ENCODE measurements at places on chromosomes 5 and 9.

GRCh38 chr5:154444556-154445421, 1.0 kb upstream of the SAP30L start:
- no peak for DNase-seq

DNA sequence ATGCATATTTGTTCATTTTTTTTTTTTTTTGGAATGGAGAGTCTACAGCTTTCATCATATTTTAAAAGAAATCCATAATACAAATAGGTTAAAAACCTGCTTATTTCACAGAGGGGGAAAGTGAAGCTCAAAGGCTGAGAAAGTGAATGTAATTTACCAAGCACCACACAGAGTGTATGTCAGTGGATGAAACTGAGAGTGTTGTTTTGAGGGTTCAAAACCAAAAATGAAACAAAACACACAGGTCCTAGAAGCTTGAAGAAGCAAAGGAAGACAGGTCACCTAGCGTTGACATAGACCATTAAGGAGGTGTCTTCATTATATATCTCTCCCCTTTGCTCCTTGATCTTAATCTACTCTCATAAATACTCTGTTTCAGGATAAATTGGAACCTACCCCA, 7.5 kb downstream of the NMUR2 start:
- no peak for DNase-seq

DNA sequence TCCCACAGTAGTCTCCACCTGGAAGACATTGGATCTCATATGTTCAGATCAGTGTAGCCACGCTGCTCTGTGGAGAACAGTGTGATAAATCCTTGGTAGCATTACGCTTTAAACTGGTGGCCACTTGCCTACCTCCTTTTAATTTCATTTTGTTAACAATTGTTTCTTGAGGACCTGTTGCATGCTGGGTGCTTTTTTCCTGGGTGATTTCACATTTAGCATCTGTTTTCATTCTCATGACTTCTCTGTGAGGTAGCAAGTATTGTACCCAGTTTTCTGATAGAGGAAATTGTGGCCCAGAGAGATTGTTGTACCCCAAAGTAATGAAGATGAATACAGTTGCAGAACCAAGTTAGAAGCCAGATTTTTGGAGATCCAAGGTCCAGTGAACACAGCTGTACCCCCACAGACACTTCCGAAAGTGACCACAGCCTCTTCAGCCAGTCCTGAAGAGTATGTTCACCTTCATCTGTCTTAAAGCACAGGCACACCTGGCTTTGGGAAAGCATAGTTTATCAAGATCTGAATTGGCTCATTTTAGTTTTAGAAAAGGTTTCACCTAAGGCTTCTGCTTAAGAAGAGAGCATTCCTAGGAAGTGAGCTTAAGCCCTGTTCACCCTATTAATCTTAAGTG, 75.2 kb downstream of the F2RL2 start:
- no peak for DNase-seq

DNA sequence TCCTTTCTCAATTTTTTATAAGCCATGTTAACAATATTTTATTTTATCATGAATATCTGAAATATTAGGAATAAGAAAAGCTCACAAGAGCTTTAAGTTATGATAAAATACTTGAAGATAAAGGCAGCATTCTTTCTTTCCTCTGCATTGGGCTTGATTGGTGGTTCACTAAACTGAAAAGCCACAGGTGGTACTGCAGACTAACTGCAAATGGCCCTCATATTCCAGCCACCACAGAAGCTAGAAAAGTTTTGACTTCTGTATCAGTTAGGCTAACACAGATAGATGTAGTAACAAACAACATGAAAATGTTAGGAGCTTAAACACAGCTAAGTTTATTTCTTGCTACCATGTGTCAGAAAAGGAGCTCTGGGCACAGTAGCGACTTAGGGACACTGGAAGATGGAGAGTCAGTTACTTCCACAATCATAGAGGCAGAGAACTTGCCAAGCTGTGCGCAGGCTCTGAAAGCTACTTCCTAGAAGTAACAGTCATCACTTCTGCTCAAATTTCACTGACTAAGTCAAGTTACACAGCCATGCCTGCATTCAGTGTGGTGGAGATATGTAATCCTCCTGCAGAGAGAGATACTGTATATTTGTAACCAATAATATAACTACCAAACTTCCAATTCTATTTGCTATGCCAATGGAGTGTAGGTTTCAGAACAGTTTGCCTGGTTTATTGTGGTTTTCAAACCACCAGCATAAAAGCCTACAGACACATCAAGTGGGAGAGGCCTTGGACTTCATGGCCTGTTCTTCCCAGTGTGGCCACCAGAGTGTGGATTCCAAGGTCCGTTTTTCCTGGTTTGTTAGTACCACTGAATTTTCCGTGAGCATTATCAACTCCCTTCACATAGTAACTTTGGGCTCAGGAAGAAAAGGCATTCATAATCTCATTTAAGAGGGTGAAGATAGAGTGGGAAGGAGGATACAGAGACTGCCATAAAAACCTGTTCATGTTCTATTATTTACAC, 268.3 kb downstream of the PJA2 start:
- no peak for DNase-seq

- DNase-seq, result no peak
These were observed 276.0 kb upstream of the RGMB start for GRCh38 chr5:98497418-98497817.

GRCh38 chr5:33275391-33275790, 165.4 kb upstream of the TARS1 start:
- no peak for DNase-seq

DNA sequence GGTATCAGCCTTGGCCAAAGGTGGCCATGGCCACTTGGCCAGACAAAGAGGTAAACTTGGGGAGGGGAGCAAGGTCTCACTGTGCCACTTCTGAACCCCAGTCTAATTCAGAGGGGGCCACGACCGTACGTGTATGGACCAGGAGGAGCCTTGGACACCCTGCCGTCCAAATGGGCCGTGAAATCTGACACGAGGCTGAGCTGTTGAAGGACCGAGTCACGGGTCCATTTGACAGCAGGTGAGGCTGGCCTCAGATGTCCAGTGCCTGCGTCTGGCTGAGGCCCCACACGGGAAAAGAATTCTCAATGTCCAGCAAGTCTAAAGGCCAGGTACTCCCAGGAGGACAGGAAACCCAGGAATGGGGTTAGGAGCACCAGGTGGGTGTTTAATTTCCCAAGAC, 17.7 kb downstream of the CMBL start:
- no peak for DNase-seq

DNA sequence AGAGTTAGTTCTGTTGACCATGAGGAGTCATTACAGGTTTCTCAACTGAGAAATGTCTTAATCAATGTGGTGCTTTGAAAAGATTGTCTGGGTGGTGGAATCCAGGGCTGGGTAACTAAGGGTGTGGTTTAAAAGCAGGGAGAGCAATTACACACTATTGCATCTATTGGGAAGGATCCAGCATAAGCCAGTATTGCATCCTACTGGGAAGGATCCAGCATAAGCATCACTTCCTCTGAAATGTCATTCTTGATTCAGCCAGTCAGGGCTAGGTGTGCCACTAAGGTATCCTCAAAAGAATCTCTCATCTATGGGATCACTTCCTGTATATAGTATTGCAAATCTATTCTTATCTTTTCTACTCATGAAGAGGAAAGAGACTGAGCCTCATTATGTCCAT, 38.6 kb downstream of the ELOVL7 start:
- no peak for DNase-seq

DNA sequence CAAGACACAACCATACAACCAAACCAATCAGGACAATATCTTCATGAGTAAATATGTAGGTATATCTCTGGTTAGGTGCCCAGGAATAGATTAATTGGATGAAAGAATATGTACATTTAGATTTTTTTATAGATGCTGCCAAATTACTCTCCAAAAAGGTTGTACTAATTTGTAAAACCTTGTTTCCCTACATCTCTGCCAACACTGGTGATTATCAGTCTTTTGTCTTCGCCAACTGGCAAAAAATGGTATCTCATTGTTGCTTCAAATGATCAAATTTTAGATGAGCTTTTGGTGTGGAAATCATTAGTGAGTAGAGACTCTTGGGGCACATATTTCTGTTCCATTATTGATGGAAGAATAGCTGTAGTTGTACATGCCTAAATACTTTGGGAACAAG, 90.7 kb upstream of the ELL2 start:
- no peak for DNase-seq

GRCh38 chr9:86285261-86285660, 2.9 kb upstream of the ISCA1 start:
- no peak for DNase-seq

DNA sequence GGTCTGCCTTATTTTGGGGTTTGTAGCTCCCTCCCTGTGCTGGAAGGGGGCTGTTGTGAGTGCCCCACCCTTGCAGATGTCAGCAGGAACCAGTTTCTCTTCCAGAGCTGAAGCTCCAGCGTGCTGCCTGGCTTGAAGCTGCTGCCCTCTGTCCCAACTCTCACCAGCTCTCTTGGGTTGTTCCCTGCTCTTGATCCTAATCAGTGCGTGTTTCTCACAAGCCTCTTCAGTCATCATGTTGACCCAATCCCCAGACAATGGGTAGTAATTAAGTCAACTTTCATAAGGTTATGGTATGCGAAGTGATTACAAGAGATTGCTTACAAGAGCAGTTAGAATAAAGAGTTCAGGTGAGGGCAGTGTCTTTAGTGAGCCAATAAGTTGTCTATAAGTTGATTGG, 57.0 kb downstream of the PDE8B start:
- DNase-seq, result no peak

DNA sequence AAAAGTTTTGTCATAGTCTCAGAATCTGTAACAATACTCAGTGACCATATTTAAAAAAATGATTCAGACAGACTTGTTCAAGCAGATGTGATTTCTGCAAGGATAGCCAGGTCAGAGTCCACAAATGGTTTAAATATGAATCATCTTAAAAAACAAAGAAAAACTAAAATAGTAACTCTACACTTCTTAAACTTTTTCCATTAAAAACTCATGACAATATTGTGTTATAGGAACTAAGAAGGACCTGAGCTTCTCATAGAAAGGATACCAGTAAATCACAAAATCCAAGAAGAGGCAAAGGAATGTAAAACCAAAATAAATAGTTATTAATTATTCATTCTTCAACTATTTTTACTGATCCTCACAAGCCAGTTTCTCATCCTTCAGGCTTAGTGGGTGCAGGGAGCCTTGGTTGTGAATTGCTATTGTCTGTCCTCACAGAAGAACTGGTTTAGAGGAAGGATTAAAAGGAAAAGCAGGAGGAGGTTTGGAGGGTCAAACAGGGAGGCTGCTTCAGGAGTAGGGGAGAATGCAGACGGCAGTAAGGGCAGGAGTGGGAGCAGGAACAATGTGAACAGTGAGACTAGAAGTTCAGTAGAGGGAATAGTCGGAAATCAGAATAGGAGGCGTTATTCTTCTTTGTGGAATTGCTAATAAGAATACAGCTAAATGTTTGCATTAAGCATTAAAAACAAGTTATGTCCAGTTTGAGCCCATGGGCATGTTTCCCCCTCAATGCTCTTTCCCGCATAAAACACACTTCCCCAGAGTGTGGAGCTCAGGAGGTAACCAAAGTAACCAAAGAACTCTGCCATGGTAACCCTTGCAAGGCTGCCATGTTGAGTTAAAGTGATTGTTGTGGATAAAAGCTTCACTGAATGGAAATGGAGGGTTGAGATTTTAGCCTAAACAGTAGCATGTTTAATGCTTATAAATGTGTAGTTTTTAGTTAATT, 110.7 kb downstream of the CCDC192 start:
- DNase-seq, result no peak

DNA sequence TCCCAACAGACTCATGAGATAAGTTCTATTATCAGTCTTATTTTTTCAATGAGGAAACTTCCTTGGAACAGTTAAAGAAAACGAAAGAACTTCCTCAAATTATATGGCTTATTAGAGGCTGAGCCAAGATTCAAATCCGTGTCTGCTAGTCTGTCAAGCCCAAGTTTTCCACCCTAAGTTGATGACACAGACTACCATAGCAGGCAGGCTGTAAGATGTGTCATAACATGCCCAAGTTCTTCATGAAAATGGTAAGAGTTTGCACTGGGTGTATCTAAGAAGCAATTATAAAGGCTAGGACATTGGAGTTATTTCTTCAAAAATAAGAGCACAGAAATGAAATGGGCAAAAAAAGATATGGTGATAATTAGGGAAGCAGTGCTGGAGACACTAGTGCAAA, 634.5 kb downstream of the BRINP1 start:
- no peak for DNase-seq

DNA sequence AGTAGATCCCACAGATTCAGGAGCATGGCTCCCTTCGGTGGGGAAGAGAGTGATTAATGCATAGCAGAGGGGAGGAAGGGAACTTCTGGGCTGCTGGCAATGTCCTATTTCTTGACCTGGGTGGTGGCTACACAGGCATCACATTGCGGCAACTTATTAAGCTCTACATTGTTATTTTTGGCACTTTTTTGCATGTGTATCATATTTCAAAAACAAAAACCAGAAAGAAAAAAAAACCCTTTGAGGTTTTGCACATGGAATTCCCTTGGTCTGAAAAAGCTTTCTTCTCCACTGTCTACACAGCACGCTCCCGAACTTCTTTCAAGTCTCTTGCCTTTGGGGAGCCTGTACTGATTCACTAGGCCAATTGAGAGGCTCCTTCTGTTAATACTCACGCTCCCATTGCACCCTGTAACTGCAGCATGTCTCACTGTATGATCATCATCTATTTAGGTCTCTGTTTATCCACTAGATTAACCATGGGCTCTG, 25.1 kb downstream of the CEMIP2 start:
- no peak for DNase-seq

GRCh38 chr9:86064220-86064619, 35.1 kb downstream of the GOLM1 start:
- no peak for DNase-seq

DNA sequence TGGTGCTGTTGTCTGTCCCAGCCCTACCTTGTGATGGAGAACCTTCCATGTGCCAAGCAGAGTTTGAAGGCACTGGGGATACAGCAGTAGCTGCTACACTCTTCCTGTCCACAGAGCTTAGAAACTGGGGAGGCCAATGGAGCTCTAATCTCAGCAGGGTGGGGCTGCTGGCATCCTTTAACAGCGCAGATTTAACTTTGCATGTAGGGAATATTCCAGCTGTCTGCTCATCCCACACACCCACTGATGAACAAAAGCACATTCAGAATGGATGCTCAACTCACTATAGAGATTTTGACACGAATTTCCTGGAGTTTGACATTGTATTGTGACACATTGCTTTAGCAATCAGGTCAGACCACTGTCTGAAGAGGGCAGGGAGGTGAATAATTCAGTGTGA, 49.0 kb downstream of the TMEM215 start:
- no peak for DNase-seq

DNA sequence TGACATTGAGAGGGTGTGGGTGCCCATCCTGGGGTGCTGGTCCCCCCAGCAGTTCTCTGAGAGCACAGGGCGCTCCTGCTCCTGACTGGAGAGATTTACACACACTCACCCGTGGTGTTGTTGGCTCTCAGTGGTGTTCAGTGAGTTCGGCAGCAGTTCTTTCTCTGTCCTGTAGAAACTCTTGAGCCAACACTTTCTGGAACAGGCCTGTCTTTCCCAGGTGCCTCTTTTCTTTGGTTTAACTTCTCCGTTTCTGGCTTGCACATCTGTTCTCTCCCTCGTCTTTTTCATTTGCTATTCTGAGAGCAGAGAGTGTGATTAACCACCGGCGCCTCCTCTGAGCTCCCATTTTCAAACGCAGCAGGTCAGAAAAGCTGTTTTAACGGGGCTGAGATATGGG, 284.5 kb downstream of the IRX2 start:
- no peak for DNase-seq

GRCh38 chr5:9919306-9920030, 289.3 kb upstream of the TAS2R1 start:
- DNase-seq, result no peak

GRCh38 chr5:138944527-138945322, 69.6 kb upstream of the LRRTM2 start:
- no peak for DNase-seq

- DNase-seq, result no peak
These were observed 97.1 kb downstream of the ADCY2 start for GRCh38 chr5:7493081-7493480.

Measured in NCI-H1105 treated with DMSO at 0.1 percent for 48 hours (cell line).